Astrocyte of the spinal cord (primary cell): ENCODE measurements at places on chromosomes 7 and 10.
A peak's percentile ranks its signal among the peaks of the same experiment; 100 is the strongest.

GRCh38 chr10:46559231-46559671, 2.8 kb upstream of the GPRIN2 start:
- no peak for DNase-seq

DNA sequence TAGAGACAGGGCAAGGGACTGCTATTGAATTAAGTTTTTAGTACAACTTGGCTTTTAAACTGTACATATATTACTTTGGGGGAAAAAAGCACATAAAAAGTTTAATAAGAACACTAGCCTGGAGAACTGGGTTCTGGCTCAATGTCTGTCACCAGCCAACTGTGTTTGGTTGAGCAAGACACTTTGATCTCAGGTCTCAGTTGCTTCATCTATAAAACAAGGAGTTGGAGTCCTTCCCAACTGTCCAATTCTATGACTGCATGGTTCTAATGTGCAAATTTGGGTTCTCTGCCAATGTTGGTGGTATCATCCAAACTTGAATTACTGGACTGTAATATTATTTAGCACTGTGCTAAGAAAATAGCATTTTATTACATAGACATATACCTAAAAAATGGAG, 50.3 kb downstream of the ATXN7L1 start:
- no peak for DNase-seq

GRCh38 chr7:51471981-51472296, 155.3 kb upstream of the COBL start:
- no peak for DNase-seq

- no peak for DNase-seq
These were observed 146.9 kb upstream of the AKR1E2 start for GRCh38 chr10:4678951-4679671.

DNA sequence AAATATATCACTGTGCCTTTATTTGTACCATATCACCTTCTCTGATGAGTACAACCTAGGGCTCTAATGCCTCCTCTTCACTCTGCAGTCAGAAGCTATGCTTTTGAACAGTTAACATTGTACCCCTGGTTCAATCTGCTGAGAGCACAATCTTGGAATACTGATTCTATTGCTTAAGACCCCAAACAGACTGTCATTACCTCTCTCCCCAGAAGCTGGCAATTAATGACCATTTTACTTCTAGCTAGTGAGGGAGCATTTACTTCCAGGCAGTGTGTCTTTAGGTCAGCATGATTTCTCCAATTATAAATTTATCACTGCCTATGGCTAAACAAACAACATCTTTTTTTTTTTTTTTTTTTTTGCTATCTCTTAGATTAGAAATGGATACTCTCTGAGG, 36.0 kb upstream of the SPOCK2 start:
- DNase-seq: no peak

GRCh38 chr7:33814936-33815335, 90.4 kb upstream of the BMPER start:
- no peak for DNase-seq

DNA sequence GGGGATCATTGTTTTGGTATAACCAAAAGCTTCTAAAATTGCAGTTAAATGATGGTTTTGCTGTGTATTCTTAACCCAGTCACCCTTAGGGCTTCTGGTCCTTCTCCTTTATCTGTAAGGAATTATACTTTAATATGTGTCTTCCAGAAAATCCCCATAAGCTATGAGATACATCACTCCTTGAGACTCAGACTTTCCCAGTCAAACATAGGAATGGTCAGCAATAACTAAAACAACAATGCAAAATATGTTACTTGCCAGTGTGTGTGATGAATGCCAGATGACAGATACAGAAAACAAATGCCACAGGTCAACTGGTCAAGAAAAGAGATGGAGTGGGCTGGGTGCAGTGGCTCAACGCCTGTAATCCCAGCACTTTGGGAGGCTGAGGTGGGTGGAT, 10.1 kb downstream of the ADD3 start:
- no peak for DNase-seq

DNA sequence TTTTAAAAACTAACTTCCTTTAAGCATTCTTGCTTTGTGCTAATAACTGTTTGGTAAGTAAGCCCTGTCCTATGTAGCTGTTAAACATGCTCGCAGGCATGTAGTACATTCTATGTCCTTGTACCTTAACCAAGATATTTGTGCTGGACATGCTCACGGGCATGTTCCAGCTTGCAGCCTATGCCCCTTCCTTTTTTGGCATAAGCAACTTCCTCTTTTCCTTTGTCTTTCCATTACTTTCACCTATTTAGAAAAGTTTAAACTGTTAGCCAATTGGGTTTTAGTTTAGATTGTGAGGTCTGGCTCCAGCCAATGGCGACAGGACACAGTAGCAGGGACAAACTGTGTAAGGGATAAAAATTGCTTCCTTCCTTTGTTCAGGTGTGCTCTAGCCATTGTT, 14.4 kb upstream of the APBB1IP start:
- no peak for DNase-seq

GRCh38 chr10:11191678-11192077, 174.0 kb downstream of the CELF2 start:
- DNase-seq: no peak

- no peak for DNase-seq
These were observed 459.2 kb upstream of the LRRTM3 start for GRCh38 chr10:66466622-66467021.

DNA sequence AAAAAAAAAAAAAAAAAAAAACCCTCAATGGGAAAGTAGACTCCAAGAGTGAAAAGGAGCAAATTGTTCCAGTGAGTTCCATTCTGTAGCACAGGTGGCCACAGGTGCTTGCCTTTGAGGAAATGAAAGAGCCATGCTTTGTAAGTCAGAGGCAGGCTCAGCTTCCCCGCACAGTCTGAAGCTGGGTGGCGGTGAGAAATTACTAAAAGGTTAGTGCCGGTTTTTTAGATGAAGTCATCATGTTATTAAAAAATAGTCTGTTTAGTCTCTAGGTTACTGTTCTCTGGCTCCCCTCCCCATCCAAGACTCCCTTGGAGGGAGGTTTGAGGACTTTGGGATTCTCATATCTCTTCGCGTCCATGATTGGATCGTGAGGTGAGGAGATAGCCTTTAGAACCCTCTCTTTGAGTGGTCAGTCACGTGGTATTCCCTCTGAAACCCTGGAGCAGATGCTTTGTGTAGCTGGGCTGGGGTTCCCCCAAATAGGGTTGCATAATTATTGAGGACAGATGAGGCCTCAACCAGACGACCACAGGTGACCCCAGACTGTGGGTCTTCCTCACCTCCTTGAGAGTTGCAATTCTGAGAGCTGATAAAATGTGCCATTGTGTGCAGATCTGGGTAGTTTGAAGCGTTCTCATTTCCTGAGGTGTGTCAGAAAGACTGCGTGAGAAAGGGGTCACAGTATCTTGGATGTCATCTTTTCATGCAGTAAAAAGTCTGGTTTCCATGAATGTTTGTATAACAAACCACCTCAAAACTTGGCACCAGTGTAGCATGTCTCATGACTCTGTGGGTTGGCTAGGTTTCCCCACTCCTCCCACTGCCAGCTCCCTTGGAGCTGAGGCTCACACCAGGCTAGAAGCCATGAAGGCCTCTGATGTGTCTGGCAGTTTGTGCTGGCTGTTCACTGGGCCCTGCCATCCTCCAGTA, 27.1 kb downstream of the OGDH start:
- peak; percentile 97 for DNase-seq

DNA sequence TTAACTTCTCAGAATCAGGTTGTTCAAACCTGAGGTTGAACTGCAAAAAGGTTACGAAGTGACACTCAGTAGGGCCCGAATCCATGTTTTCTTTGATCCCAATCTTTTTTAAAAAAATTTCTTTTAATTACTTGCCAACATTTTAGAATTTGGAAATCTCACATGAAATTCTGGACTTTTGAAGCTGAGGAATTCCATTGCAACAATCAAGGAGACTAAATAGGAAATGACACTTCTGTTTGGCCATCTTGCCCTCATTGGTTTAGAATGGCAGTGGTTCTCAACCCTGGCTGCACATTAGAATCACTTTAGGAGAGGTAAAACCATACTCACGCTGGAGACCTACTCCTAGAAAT, 471 bp upstream of the TOMM7 start:
- DNase-seq: no peak

DNA sequence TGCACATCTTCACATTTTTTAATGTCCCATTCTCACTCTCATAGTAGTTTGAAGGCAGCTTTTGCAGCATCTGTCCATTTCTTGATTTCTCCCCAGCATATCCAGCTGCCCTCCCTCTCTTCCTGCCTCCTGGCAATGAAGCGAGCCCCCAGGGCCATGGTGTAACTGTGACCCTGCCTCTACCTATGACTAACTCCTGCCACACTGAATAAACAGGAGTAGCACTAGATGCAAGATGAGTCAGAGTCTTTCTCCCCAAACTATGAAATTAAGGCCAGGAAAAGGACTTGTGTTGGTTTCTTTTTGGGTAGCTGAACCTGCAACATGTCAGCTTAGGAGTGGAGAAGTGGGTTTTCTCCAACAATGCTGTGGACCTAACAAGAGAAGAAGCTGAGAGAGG, 329.0 kb downstream of the RNLS start:
- DNase-seq: peak; percentile 82

DNA sequence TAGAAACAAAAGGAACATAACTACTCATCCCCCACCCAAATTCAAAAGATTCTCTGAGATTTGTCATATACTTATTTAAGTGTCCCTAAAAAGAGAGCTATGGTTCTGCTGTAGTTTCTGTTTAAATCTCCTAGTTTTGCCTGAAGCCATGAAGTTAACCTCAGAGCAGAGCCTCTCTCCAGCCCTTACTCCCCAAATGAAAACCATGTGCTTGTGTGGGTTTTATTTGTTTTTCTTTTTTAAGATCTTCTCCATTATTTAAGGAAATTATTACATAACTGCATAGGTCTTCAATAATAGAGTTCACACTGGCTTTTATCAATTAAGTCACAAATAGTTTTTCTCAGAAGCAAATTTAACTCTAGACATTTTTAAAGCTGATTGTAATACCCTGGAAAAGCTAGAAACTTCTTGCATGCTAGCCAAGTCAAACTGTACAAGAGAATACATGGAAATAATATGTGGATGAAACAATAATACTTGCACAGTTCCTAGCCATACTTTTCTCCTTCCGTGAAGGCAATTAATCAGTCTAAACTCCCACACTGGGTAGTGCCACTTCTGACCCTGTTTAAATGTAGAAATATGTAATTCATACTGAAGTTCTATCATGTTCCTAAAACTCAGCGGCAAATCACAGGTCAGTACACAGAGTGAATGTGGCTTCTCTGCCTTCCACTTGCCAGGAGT, 579.7 kb downstream of the SUGCT start:
- peak; percentile 22 for DNase-seq

DNA sequence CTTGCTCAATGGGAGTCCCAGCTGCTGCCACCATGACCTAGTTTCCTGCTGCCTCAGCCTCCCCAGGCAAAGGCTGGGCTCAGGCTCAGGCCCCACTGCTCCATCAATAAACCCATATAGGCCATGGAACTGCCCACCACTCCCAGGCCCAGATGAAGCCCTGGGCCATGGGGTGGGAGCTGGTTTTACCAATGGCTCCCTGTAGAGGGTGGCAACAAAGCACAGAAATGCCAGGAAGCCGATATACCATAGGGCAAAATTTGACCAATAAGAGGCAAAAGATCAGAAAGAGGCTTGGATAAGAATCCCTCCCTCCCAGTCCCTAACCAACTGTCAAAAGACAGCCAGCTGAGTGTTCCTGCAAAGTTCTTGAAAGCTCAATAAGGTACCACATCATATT, 101.8 kb upstream of the DOCK1 start:
- no peak for DNase-seq

GRCh38 chr10:98921316-98921715, 314.3 kb downstream of the HPSE2 start:
- DNase-seq: no peak

- no peak for DNase-seq
These were observed 570 bp upstream of the ARF5 start for GRCh38 chr7:127587663-127588018.

DNA sequence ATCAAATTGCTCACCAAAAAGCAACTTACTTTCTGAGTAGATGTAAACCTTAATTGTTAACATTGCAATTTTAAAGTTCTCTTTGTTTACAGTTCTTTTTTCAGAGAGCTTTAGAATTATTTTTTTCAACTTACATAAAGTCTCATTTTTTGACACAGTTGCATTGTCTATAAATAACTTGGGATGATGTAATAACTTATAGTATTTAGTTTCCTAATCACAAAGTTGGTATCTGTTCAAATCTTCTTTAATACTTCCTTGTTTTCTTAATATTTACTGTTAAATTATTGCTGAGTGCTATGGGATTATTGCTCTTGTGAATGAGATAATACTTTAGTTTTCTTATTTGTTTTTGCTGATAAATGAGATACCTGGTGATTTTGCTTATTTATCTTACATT, 18.9 kb upstream of the SUV39H2 start:
- no peak for DNase-seq

DNA sequence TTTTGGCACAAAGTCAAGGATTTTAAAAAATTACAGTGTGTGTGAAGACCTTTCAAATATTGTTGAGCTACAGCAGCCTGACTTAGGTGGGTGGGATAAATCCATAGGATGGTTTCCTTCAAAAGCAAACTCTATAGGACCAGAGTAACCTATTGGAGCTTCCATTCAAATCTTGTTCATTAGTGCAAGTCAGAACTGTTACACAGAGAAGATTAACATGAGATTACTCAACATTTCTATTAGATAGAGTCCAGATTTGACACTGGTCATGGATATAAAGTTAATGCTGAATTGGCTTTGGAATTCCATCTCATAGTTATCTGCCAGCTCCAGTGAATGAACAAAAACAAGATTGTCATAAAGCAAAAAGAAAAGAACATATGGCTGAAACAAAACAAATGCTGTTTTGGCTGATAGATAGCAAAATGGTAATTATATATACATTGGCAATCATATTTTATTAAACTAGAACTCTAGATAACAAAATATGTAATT, 129.6 kb upstream of the SEMA3A start:
- no peak for DNase-seq

GRCh38 chr10:74738052-74738451, 88.3 kb upstream of the KAT6B start:
- DNase-seq: no peak

GRCh38 chr10:4296161-4296560, 511.2 kb upstream of the KLF6 start:
- DNase-seq: no peak
